ENCODE measurements at places on chromosomes 12 and 14.
A peak's percentile ranks its signal among the peaks of the same experiment; 100 is the strongest.

DNA sequence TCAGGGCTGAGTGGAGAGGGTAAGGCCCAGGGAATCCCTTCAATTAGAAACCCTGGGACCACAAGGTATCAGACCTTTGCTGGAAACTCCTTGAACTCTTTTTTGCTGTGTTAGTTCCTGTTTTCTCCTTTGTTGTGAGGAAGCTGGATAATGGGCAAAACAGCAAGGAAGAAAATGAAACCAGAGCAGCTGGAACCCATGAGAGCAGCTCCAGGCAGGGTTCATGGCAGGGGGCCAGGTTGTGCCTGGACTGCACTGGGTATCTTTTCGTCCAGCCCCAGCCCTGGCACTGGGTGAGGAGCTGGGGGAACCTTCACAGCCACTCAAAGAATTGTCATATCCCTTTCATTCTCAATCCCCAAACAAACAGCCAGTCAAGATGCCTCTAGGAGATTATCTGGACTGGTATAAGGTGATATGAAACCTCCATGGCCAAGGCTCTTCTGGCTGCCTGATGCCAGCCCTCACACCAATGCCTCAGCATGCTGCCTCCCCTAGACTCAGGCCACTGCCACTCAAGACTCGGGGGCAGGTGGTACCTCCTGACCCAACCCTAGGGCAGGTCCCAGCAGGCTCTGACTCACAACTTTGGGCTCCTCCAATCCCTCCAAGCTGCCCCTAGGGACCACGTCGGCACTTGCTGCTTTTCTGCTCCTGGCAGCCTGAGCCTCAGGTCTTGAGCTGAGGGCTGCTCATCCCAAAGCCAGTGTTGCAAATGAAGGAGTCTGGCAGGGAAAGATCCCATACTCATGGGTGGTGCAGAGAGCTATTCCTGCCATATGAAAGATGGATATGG is 16.5 kb downstream of the FAM186B start:
- no peak for DNase-seq

DNA sequence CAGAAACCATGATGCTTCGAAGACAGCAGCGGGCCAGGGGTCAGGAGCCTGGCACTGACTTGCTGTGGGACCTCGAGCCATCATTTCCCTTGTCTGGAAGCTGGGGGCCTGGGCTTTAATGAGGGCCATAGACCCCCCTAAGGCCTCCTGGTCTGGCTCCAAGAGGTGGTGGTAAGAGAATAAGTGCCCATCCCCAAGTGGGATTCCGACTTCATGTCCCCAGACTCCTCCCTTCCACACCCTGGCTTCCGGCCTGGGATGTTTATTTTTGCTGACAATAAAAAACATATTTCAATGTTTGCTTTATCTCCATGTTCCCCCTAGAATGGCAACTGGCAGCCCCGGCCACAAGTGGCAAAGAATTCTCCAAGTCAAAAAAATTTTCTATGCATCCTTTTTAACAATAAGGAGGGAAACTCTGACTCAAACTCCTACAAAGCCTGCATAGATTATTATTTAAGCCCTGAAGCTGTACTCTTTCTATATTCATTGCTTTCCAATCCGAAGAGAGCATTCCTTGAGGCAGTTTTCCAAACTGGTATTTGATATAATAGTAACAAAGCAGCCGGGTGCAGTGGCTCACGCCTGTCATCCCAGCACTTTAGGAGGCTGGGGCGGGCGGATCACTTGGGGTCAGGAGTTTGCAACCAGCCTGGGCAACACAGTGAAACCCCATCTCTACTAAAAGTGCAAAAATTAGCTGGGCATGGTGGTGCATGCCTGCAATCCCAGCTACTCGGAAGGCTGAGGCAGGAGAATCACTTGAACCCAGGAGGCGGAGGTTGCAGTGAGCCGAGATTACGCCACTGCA is 84.0 kb downstream of the ITPK1 start:
- DNase-seq, result no peak

DNA sequence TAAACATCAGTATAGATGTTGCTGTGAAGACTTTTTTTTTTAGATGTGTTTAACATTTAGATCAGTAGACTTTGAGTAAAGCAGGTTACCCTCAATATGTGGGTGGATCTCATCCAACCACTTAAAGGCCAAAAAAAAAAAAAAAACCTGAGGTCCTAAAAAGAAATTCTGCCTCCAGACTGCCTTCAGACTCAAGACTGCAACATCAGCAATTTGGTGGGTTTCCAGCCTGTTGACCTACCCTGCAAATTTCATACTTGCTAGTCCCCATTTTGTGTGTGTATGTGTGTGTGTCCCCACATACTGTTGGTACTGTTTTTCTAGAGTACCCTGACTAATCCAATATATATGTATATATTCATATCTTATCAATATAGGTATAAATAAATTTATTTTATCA is 55.6 kb downstream of the OSBPL8 start:
- no peak for DNase-seq

DNA sequence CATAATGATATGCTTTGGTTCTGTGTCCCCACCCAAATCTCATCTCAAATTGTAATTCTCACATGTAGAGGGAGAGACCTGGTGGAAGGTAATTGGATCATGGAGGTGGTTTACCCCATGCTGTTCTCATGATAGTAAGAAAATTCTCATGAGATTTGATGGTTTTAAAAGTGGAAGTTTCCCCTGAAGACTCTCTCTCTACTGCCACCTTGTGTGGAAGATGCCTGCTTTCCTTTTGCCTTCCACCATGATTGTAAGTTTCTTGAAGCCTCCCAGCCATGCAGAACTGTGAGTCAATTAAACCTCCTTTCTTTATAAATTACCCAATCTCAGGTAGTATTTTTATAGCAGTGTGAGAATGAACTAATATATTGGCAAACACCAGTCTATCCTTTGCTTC is 260.4 kb upstream of the PPFIA2 start:
- no peak for DNase-seq

GRCh38 chr12:22283006-22283506 is 51.5 kb downstream of the ST8SIA1 start:
- DNase-seq, result peak; percentile 94

DNA sequence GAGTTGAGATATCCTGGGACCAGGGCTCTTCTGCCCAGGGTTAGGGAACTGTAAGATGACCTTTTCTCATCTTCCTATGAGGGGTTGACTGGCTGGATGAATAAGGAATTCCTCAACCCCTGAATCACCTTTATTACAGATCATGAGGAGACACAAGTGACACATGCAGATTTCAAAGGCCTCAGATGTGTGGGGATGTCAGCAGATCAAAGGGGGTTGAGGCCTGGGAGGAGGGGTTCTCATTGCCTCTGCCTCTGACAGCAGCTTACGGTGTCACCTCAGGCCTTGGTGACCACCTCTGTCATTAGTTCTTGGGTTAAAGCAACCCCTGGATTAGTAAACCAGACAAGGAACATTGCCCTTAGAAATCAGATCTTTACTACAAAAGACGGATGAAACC is 2.1 kb upstream of the KRT72 start:
- peak; percentile 17 for DNase-seq

All from fibroblast of skin of right biceps (primary cell).